Activated naive CD4-positive, alpha-beta T cell treated with Interleukin-2 at 50 U/mL for 16 hours (primary cell): ENCODE measurements at places on chromosomes 2 and 18.

- DNase-seq: no peak
Observed at GRCh38 chr2:127225186-127225960, 5.3 kb upstream of the CYP27C1 start.

- DNase-seq: no peak
Observed at GRCh38 chr2:163610817-163611556, 124.8 kb downstream of the FIGN start.

- peak; percentile 25 for DNase-seq
Observed at GRCh38 chr2:64644458-64645382, 9.0 kb downstream of the SERTAD2 start.

- DNase-seq: no peak
Observed at GRCh38 chr2:159133797-159134196, 152.7 kb downstream of the WDSUB1 start.

DNA sequence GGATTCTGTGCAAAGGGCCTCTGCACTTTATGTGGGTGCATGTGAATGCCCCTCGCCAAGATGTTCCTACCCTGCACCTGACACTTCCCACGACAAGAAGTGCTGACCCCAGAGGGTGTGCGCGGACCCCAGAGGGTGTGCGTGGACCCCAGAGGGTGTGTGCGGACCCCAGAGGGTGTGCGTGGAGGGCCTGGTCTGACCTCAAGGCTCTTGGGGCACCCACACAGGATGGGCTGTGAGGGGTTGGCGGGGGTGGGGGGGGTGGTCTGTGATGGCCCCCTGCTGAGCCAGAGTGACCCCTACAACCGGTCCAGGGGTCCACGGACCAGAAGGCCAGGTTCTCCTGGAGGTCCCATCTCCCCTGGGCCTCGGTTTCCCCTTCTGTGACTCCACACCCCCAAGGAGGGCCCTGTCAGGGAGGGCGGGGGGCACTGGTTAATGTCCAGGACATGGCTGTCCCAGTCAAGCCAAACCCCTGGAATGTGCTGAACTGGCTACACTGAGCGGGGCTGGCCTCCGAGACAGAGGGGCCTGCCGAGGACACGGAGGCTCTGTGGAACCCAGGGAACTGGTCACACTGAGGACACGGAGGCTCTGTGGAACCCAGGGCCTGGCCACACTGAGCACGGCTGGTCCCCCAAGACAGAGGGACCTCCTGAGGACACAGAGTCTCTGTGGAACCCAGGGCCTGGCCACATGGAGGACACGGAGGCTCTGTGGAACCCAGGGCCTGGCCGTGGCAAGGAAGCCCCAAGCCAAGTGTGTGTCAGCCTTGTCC is 3.1 kb downstream of the NEU4 start:
- no peak for DNase-seq

GRCh38 chr2:154381931-154382794 is 316.3 kb upstream of the KCNJ3 start:
- DNase-seq: no peak

- no peak for DNase-seq
Observed at GRCh38 chr2:42572297-42573081, 4.1 kb downstream of the MTA3 start.
